ENCODE measurements at places on chromosomes 5 and 9. TPM values are rescaled to one million over a fixed set of nuclear protein-coding genes. Genes with fewer than 3 reads are reported as not detected.

Gene FAM163B
- not detected for total RNA-seq

Gene CAMK4
- 47.7 TPM for total RNA-seq

Gene ADAMTSL1
- not detected for total RNA-seq

GRCh38 chr5:146409054-146409671, 38.0 kb upstream of the TCERG1 start:
- no peak overlapping the region for H3K27ac ChIP-seq
- no peaks in the 10 kb centered on the region for H3K36me3 ChIP-seq
- H3K4me3 ChIP-seq, result no peak overlapping the region
- H3K4me1 ChIP-seq, result no peaks in the 10 kb centered on the region
- DNase-seq, result no peak
- peaks cover 10% of the 10 kb centered on the region for H3K27me3 ChIP-seq

- no peaks in the 10 kb centered on the region for H3K36me3 ChIP-seq
- no peak overlapping the region for H3K27ac ChIP-seq
- H3K4me3 ChIP-seq, result no peak overlapping the region
- H3K4me1 ChIP-seq, result no peaks in the 10 kb centered on the region
- no peak for DNase-seq
Observed at GRCh38 chr9:81312346-81312745, 377.0 kb downstream of the TLE1 start.

- peaks cover 7% of the 10 kb centered on the region for H3K4me1 ChIP-seq
- no peak overlapping the region for H3K27ac ChIP-seq
- no peaks in the 10 kb centered on the region for H3K27me3 ChIP-seq
- no peak overlapping the region for H3K4me3 ChIP-seq
- no peak for DNase-seq
- H3K36me3 ChIP-seq, result no peaks in the 10 kb centered on the region
Observed at GRCh38 chr5:179137643-179138567, 77.7 kb downstream of the ZNF354C start.

GRCh38 chr9:136046554-136046920, 48.6 kb downstream of the NACC2 start:
- no peak for DNase-seq
- H3K27me3 ChIP-seq, result no peaks in the 10 kb centered on the region
- H3K4me1 ChIP-seq, result no peaks in the 10 kb centered on the region
- no peak overlapping the region for H3K27ac ChIP-seq
- H3K4me3 ChIP-seq, result no peak overlapping the region
- H3K36me3 ChIP-seq, result no peaks in the 10 kb centered on the region

GRCh38 chr9:3675946-3676345, 150.1 kb upstream of the RFX3 start:
- H3K27ac ChIP-seq, result no peak overlapping the region
- no peaks in the 10 kb centered on the region for H3K36me3 ChIP-seq
- H3K27me3 ChIP-seq, result no peaks in the 10 kb centered on the region
- H3K4me3 ChIP-seq, result no peak overlapping the region
- H3K4me1 ChIP-seq, result no peaks in the 10 kb centered on the region
- no peak for DNase-seq

GRCh38 chr5:158814521-158814920, 285.2 kb downstream of the EBF1 start:
- H3K27me3 ChIP-seq, result no peaks in the 10 kb centered on the region
- no peak overlapping the region for H3K4me3 ChIP-seq
- DNase-seq, result no peak
- H3K4me1 ChIP-seq, result peaks cover 30% of the 10 kb centered on the region

GRCh38 chr5:14407746-14408175, 173.8 kb upstream of the OTULINL start:
- peaks cover 1% of the 10 kb centered on the region for H3K36me3 ChIP-seq
- H3K27ac ChIP-seq, result no peak overlapping the region
- peaks cover 2% of the 10 kb centered on the region for H3K4me1 ChIP-seq
- no peaks in the 10 kb centered on the region for H3K27me3 ChIP-seq
